ENCODE measurements at places on chromosomes 12 and 14.

DNA sequence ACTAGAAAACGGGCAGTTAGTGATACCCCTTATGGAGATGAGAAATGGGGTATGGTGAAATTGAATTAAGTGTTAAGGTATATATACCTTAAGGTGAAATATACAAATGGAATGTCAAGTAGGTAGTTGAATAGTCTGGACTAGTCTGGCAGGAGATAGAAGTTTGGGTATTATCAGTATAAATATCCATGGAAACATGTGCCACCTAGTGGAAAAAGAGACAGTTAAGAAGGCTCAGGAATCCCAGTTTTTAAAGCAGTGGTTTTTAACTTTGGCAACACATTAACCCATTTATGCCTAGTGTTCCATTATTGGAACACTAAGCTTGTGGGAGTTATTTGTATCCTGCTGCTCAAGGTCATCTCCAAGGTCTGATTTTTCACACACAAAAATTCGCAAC, 38.6 kb upstream of the TPH2 start:
- DNase-seq = no peak

DNA sequence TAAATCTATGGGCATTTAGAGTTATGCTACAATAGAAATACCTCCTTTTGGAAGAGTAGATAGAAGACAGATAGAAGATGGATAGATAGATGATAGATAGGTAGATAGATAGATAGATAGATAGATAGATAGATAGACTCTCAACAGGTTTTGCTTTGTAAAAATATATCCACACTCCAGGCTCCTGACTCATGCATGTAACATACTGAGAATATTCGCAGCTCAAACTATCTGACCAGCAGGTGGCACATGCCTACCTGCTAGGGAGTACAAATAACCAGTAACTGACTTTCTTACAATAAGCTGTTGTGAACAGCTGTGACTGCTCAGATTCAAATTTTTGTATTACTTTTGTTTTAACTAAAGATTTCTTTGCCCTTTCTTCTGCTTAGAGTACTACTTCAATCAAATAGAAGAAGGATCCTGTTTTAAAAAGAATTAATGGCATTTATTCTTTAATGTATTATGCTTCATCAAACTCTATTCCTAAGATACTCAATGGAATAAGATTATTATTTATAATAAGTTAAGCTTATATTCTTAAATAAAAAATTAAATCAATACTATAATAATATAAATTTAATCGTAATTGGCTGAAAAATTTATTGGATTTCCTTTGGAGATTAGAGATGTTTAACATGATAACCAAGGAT, 15.8 kb upstream of the CPNE8 start:
- DNase-seq = no peak

DNA sequence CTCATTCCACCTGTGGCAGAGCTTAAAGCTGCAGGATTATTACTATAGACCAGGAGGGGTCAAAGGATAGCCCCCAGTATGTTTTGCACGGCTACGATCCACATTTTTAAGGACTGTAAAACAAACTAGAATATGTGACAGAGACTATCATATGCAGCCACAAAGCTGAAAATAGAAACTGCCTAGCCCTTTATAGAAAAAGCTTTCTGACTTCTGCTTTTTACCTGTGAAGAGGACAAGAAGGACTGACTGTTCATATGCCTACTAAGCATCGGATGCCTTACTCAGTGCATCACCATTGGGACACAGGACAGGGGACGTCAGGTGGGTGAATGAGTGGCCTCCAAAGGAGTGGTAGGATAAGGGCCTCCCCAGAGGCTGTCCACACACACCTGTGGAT, 29.8 kb downstream of the SPTB start:
- no peak for DNase-seq

DNA sequence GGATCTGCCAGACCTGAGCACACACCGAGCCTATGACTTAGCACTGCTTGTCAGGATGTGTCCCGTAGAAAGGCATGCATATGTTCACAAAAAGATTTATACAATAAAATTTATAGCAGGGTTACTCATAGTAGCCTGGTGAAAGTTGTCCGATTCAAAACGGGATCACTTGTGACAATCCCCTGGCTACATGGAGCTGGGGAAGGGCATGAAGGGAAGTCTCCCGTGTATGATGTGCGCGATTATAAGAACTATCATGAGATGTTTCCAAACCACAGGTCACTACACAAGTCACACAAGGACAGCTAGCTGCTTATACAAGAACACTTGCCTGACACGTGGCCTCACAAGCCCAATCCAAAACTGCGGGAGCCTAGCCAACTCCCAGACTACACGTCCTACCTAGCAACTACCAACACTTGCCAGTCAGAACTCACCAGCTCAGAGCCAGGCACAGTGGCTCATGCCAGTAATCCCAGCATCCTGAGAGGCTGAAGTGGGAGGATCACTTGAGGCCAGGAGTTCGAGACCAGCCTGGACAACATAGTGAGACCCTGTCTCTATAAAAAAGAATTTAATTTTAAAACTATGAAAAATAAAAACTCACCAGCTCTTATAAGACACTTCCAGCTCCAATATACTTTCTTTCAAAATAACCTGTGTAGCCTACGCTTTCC, 7.5 kb upstream of the CDCA4 start:
- no peak for DNase-seq

DNA sequence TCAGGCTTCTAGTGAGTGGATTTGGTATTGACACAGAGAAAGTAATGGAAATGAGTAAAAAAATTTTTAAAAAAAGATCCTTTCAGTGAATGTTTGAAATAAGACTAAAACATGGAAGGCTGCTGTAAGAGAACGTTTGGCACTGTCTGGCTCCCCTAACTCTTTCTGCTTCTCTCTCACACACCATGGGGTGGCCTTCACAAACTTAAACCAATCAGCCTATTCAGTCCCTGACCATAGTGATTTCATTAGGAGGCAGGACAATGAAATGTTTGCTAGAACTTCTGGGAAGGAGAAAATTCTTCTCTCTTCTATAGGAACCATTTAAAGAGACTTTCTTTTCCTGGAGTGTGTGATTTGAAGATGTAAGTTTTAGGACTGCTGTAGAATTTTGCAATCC, 84.2 kb upstream of the GRIN2B start:
- DNase-seq = no peak

- no peak for DNase-seq
These were observed 43.3 kb upstream of the PTPRO start for GRCh38 chr12:15278816-15279658.

GRCh38 chr14:101509730-101510371, 51.4 kb upstream of the DIO3 start:
- DNase-seq = no peak

DNA sequence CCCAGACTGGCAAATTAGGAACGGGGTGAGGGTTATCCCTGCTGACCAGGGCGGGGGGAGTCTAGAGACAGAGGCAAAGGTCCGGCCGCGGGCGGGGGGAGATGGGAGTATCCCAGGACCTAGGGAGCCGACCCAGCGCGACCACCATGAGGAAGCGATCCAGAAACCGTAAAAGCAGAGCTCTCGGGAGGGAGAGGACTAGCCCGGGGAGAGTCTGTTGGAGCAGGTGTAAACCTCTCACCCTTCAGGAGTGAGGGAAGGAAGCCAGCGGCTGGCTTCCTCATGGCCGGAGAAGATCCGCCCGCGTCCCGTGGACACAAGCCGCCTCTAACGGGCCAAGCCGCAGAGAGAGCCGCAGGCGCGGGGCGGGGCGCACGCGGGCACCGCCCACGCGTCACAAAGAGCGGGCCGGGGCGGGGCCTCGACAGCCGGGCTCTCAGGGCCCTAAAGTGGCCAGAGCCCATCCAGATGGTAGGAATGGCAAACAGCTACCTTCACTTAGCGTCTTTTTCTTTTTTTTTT, at the start of gene ACRBP:
Gene ACRBP (minus strand): TSS at position 350 of the 522 bp plus-strand sequence. CDS start 66 bp downstream, at position 284.
- no peak for DNase-seq

DNA sequence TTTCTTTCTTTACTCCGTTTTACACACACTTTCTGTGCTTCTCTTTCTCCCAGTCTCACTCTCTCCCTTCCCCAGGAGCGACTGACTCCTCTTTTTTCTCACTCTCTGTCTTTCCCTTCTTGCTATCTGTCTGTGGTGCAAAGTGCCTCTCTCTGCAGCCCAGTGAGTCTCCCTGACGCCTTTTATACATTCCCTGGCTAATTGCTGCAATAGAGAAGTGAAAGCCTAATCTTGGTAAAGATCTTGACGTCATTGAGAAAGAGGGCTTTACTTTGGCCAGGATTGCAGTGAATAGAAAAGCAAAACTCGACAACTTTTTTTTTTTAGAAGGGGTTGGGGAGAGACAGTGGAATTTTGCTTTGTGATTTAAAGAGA, 706 bp upstream of the DIO2 start:
- DNase-seq = no peak

- no peak for DNase-seq
These were observed 30.8 kb downstream of the CAND1 start for GRCh38 chr12:67299926-67300325.

DNA sequence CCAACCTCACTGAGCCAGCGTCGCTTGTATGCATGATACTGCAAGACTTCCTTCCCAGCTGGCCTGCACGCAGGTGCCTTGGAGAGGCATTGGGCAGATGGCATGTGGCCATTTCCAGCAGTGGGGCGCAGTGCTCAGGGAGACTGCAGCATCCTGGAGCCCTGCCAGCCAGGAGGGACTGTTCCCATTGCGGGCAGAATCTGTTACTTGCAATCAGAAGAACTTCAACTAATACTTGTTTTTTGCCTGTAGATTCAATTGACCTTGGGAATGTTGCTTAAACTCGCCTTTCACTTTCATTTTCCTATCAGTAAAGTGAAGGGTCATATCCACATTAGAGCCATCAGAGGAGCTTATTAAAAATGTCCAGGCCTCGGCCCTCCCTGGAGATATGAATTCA, 29.8 kb downstream of the ANKRD9 start:
- no peak for DNase-seq
